ENCODE measurements at places on chromosomes 11 and 22.
A peak's percentile ranks its signal among the peaks of the same experiment; 100 is the strongest.

DNA sequence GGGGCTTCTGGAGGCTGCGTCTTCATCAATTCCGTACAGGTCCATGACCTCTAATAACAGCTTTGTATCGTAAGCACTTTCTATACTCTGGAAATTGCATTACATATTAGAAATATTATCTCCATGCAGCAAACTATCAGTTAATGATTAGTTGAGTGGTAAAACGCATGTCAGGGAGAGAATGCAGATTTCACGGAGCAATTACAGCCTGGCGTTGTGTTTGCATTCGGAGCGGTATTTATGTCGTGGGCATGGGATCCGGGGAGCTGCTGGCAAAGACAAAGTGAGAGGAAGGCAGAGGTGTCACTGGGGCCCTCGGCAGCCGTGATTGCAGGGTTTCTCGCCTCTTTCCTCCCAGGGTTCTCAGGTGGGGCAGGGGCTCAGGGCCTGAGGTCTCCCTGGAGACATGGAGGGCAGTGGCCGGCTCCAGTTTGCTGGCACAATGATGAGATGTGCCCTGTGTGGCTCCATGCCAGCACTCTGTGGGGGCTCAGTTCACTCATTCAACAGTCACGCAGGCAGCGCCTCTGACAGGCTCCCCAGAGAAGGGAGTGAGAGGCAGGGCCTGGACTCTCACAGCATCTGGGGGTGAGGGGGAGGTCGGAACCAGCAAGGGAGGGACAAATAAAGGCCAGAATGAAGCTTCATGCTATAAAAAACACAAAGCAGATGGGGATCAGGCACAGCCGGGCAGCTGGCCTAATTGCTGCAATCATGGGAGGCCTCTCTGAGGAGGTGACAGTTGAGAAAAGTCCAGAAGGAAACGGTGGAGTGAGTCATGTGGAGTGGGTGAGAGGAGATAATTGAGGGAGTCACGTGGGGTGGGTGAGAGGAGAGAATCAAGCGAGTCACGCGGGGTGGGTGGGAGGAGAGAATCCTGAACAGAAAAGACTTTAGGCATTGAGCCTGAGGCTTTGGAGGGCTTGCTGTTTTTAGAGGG, 1002.7 kb downstream of the BRD1 start:
- no peak for DNase-seq

DNA sequence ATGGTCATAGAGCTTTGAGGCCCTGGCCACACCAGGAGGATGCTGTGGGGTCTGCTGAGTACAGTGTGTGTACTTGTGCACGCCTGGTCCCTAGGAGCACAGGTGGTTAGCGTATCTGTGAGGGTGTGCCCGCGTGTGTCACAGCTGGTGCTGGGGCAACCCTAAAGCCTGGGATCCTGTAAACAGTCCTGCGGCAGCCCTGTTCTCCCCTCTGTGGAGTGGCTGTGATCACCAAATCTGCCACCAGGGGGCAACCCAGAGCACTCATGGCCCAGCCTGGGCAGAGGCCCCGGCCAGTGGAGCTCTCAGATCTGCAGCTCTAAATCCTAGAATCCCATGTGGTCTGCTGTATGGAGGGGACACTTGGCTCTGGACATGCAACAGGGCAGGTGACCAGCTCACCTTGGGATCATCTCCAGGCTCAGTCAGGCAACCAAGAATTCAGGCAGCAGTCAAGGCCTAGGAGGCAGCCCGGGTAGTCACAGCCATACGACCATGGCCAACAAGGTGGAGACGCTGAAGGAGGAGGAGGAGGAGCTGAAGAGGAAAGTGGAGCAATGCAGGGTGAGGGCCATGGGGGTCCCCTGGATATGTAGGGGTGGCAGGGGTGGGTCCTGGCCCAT, 3.9 kb downstream of the SH3BP1 start:
- peak; percentile 89 for DNase-seq

GRCh38 chr11:115075356-115075755, 397.0 kb downstream of the NXPE2 start:
- DNase-seq, result no peak

GRCh38 chr11:115222863-115223530, 281.2 kb downstream of the CADM1 start:
- no peak for DNase-seq

DNA sequence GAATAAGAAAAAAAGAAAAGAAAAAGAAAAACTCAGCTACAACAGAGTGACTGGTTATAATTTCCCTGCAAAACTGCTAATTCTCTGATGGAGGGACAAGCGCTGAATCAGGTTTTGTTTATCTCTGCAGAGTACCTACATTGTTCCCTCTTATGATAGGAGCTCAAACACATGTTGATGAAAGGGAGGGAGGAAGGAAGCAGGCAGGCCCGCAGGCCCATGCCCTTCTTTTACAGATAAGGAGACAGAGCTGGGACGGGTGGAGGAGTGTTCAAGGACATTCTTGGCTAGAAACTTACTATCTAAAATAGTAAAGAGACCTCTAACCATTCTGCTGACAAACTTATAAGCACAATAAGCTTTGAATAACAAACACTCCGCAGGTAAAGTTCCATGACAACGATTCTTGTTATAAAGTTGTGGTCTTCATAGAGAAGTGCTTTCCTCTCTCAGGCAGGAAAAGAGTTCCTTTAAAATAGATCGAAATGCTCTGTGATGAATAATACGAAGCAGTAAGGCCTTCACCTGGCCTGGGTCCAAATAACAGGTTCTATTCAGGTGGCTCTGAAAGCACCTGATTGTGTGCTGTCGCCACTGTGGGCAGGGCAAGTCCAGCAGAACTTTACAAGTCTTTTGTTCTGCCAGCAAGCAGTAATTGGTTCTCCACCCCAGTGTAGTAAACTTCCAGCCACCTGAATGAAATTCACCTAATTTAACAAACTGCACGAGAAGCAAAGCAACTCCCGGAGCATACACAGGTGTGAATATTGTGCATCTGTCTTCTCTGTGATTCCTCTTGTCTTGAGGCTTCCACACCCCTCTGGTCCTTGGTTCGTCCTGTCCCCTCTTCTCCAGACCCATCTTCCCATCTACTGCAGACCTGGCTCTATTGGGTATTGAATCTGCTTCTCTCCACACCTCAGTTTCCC, 15.3 kb upstream of the MICAL2 start:
- no peak for DNase-seq

DNA sequence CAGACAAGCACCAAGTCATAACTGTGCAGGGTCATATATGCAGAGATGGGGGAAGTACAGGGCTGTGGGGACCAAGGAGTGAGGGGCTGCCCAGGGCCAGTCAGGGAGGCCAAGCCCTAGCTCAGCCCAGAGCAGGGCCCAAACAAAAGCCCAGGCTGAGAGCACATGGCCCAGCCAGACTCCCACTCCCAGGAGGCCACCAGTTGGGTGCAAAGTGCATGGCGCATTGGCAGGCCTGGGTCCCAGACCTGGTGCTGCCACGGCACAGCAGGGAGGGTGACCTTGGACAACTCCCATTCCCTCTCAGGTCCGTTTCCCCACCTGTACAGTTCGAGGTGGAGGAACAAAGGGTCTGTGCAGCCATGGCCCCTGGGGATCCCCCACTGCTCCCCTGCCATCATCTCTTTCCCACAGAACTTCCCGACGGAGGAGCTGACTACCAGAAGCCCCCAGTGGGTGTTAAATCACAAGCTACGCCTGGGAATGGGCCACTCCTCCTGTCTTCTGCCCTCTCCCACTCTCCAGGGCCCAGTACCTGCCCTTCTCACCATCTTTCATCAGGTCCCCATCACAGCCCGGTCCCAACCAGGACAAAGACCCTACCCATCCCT, 608 bp downstream of the NIPSNAP1 start:
- DNase-seq, result no peak

DNA sequence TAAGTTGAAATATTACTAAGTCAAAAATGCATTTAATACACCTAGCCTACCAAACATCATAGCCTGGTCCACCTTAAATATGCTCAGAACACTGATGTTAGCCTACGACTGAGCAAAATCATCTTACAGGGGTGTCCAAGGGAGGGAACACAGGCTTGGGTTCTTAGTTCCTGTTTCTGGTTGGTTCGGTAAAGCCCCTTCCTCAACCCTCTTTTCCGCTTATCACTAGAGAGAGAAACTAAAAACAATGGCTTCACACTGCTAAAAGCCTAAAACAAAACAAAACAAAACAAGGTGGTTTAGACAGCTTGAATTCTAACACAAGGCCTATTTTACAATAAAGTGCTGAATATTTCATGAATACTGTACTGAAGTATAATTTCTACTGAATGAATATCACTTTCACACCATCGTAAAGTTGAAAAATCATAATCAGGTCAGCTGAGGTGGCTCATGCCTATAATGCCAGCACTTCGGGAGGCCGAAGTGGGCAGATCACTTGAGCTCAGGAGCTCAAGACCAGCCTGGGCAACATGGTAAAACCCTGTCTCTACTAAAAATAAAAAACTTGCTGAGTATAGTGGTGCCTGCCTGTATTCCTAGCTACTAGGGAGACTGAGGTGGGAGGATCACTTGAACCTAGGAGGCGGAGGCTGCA, 118.0 kb downstream of the SIK3 start:
- DNase-seq, result no peak

- no peak for DNase-seq
Measured at GRCh38 chr11:122861631-122862030, 20.9 kb upstream of the JHY start.

DNA sequence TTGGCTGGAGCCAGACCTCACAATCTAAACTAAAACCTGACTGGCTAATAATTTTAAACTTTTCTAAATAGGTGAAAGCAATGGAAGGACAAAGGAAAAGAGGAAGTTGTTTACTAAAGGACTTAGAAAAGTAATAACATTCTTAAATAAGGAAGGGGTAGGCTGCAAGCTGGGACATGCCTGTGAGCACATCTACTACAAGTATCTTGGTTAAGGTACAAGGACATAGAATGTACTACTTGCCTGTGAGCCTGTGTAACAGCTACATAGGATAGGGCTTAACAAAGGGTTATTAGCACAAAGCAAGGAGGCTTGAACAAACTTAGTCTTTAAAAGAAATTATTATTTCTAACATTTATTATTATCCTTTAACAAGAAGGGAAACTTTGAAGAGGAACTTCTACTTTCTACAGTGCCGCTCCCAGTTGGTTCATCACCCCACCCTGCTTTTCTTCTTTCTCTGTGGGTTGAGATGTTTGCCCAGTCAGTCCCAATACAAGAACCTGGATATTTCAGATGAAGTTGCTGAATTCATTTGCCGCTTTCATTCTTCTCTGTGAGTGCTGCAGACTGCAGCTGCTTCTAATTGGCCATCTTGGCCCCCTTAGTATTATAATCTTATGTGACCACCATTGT, 87.5 kb downstream of the PRMT3 start:
- no peak for DNase-seq

DNA sequence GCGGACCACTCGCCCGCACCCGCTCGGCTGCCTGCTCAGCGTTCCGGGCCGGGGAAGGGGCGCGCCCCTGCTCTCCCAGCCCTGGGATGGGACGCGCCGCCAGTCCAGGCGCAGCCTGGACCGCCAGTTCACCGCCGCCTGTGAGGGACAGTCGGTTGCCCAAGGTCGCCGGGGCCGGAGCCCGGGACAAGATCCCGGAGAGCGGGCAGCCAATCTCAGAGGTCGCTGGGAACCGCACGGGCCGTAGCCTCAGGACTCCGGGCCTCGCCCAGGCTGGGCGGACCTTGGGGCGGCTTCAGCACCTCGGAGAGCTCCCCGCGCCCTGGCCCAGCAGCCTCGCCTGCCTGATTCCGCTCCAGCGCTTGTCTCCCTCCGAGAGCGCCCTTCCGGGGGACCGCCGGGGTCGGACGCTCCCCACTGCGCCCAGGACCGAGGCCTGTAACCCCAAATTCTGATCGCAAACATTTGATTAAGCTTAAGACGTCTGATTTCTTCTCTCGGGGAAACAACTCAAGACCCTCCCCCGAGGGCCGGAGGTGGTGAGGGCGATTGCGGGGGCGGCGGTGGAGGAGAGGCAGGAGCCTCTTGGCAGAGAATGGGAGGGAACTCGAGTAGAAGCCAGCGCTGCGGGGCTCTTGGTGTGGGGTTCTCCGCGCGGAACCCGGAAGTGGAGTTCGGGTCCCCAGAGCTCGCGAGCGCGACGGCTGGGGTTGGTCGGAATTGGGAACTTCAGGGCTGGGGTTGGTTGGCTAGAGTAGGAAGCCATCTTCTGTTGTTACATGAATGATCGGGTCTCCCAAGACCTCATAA, 1.1 kb upstream of the CHRM4 start:
- peak; percentile 70 for DNase-seq

DNA sequence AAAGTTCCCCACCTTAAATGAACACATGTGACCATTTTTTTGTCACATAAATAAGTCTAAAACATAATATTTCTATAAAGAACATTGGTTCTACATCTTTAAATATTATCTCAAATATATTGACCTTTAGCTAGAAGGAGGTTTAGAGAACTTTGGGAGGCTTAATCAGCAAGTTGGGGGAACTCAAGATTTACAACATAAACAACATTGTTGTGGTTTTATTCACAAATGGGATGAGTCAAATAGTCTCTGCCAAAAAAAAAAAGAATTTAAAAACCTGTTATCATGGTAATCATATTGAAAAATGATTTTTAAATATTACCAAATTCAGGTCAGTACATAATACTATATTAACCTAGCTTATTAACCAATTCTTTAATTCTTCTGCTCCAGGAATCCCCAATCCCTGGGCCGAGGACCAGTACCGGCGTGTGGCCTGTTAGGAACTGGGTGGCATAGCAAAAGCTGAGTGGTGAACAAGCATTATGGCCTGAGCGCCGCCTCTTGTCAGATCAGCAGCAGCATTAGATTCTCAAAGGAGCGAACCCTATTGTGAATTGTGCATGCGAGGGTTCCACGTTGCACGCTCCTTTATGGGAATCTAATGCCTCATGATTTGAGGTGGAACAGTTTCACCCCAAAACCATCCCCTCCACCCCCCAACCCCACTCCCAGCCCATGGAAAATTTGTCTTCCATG, 98.2 kb downstream of the RDX start:
- DNase-seq, result no peak

DNA sequence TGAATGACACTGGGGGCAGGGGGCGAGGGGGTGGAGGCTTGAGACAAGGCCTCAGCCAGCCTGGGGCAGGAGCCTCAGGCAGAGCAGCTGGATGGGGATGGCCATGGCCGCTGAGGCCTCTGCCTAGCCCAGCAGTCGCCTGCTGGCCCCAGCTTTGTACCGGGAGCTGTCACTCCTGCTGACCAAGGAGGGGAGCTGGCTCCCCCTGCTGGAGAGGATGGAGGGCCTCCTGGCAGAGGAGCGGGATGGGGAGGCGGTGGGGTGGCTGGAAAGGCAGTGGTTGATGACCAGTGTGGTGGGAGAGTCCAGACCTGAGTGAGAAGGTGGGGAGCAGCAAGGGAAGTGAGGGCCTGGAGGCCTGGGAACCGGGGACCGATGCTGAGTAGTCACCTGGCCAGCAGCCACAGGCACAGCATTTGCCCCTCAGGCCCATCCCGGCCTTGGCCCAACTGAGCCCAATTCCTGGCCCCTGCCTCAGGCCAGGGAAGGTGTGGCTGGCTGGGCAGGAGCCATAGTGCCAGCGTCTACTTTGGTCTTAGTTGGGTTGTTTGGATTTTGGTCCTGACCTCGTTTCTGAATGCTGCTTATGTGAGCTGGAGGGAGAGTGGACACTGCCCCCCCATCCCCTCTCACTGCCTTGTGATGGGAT, 6.0 kb upstream of the SUSD2 start:
- DNase-seq, result peak; percentile 60
